ENCODE measurements at places on chromosomes 2 and 18.

DNA sequence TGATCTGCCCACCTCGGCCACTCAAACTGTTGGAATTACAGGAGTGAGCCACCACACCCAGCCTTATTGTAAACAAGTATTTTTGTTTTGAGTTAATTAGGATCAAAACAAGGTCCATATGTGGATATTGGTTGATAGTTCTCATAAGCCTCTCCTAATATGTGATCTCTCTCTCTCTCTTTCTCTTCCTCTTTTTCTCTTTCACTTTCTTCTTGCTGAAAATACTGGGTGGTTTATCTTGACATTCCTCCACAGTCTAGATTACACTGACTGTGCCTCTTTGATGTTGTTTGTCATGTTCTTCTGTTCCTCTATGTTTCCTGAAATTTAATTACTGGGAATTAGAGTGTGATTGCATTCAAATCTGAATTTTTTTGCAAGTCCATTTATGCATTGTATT is 547.5 kb upstream of the NRXN1 start:
- no peak for DNase-seq

DNA sequence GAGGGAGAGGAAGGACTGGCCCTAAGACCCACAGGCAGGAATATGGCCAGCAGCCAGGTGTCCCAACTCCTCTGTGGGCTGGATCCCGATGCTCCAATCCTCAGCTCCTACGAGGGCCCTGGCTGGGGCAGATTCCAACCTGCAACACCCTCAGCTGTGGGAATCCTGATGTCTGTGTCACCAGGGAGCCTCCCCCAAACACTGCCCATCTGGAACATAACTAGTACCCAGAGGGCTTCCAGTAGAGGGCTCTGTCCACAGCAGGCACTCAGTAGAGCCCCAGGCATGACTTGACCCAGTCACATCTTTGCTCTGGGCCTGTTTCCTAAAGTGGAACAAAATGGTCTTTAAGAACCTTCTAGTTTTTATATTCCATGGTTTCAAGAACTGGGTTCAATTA is 20.6 kb upstream of the LOXHD1 start:
- DNase-seq: no peak

- DNase-seq: peak; percentile 35
Measured at GRCh38 chr18:1846640-1847039, 724.7 kb downstream of the METTL4 start.

GRCh38 chr2:173008786-173009185 is 66.9 kb upstream of the MAP3K20 start:
- no peak for DNase-seq

DNA sequence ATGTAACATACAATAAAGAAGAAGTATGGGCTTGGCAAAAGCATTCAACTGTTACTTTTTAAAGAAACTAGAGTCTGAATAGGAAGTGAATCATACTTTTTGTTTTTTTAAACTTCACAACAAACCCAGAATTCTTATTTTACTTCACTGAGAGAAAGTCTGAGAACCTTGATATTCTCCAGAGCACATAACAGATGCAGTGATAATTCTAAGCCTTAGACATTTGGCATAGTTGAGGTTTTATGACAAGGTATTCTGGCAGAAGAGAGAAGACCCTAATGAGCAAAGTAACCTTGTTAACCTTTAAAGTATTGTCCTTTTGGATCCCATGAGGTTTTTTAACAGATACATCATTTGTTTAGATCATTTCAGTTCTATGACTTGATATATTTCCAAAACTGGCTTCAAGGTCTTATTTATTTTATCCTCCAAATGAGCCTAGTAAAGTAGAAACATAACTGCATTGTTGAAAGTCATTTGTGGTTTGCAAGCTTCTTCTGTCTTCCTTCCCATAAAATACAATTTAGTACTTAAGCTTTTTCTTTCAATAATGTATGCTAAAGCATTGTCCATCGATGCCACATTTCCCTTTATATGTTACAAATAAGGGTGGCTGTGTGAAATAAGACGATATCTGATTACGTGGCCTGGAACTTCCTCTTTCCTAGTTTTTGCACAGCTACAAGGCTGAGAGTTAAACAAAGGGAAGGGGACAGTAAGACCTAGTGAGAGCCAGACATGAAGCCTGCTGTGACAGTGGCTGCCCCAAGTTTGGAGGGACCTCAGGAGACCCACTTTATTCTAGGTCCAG is 86.1 kb upstream of the ITPRID2 start:
- DNase-seq: no peak

DNA sequence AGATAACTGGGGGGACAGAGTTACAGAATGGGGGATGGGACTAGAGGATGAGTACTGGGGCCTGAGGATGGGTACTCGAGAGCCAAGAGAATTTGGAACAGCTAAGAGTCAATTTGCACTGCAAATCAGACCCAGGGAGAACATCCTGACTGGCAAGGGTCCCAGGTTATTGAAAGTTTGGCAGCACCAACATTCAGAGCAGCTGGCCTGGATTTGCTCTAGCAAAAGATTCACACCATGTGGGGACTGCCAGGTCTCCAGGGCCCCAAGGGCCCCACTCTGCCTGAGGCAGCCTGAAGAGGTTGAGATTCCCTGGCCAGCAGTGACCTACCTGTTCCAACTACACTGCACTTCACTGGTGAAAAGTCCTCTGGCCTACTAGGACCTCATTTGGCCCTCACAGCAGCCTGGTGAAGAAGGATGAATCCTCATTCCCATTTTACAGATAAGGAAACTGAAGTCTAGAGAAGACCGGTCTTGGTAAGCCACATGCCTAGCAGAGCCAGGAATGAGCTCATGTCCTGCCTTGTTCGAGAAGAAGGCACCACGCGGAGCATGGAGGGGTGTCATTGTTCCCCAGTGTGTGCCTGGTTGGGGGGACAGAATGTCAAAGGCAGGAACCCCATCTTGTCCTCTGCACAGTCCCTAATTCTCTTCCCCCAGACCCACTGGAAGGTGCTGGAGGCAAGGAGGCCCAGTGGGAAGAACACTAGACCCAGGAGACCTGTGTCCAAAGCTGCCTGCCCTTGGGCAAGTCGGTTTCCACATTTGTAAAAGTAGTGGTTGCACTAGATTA is 258.6 kb downstream of the TNS1 start:
- no peak for DNase-seq

GRCh38 chr18:471716-472115 is 28.8 kb downstream of the COLEC12 start:
- DNase-seq: no peak

DNA sequence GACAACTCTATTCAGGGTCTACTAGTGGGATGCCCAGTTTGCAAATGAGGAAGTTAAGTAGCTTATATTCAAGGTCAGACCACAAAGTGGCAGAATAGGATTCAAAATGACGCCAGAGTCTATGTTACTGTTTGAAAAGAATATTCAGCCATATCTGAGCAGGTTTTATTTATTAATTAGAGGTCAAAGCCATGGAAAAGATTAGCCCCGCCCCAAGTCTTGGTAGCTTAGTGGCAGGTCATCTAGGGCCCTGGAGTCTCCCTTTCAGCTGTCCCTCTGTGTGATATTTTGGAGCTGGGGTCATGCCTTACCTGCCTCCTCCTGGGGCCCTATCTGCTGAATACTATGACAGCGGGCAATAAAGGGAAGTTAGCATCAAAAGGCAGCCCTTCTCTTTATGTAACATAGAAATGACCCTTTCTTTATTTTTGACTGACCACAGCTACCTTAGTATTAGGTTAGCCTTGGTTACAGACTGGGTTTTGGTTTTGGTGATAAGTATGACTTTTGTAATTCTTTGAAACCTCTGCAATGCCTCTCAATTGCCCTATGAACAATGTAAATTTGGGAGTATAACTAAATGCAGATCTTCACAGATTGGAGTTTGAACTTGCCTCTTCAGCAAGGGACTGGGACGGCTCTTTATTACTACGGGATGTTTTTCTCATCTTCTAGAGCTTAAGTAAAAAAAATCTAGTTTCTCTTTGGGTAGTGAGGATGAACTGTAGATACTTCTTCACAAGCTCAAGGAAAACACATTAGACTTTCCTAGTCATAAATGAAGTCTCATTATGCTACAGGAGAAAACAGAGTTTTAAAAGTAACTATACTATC is 153.0 kb upstream of the ITGA4 start:
- DNase-seq: no peak

Data from HS-5 (cell line).